ENCODE measurements at places on chromosomes 3 and 15.

GRCh38 chr15:100216182-100216581 lies 125.6 kb downstream of the ADAMTS17 start:
- DNase-seq: no peak

GRCh38 chr3:9231471-9231870 lies 18.0 kb downstream of the SRGAP3 start:
- no peak for DNase-seq

- DNase-seq: no peak
Observed at GRCh38 chr15:78977591-78978347, 32.9 kb upstream of the CTSH start.

DNA sequence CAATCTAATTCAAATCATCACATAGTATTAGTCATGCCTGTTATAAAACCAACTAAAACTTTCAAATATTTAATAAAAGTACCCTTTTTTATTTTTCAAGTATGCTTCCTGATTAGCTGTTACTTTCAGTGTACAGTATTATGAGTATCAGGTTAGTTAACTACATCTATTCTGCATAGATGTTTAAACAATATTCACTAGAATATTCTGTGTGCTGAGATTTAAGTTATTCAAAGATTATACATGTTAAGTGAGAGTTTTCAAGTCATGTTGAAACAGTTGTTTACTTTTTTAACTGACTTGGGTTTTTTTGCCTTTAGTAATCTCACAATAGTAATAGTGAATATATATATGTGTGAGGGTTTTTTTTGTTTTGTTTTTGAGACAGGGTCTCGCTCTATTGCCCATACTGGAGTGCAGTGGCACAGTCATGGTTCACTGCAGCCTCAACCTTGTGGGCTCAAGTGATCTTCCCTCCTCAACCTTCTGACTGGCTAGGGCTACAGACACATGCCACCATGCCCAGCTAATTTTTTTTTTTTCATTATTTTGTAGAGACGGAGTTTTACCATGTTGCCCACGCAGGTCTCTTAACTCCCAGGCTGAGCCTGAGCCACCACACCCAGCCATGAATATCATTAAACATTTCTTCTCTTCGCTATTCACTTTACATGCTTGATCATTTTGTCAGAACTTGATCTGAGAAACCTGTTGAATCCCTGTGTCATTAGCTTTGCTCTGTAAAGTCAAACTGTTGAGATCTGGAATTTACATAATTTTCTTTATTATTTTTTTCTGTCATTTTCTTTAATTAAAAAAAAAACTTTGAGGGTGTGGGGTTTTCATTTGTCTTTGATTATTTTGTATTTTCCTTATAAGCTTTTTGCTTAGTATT lies 286.2 kb upstream of the UBE2E1 start:
- no peak for DNase-seq

DNA sequence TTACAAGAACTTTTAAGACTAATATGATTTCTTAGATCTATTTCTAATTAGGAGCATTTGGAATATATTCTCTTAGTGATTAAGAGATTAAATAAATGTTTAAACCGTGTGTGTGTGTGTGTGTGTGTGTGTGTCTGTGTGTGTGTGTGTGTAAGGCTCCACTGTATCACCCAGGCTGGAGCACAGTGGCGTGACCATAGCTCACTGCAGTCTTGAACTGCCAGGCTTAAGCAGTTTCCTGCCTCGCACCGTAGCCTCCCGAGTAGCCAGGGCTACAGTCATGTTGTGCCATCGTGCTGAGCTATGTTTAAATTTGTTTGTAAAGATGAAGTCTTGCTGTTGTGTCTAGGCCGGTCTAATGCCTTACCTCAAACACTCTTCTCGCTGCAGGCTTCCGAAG lies 109.4 kb downstream of the KLHL25 start:
- no peak for DNase-seq

DNA sequence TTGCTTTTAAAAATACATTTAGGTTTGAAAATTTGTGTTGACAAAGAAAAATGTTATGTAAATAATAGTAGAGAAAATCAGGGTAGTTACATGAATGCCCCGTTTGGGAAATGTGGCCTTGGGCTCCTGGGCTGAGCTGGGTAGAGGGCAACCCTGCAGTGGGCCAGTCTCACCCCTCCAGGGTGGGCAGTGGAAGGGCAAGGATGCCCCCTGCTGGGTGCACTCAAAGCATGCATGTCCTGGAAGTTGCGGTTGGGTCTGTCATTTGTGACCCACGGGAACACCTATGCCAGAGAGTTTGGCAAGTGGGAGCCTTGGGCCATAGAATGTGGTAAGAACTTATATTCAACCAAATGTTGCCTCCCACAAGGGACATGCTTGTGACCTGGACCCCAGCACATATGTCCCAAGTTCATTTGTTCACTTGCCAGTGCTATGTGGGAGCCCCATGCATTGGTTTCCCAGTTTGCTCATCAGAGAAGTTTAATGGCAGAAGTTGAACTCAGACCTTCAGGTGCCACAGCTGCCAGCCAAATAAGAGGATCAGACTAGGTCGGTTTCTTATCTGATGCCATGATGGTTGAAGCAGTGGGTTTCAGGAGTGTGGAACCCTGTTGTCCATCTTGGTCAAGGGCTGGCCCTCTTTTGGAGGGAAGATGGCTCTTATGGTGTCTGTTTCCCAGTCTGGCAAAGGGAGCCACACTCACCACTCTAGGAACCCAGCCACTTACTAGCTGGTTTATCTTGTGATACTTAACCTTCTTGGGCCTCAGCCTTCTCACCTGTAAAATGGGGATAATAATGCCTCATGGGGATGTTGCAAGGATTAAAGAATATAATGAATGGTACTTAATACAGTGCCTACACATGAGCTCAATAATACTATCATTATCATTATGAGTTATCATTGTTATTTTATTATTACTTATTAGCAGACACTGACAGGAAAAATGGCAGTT lies 2.5 kb upstream of the PLCB2 start:
- no peak for DNase-seq

- peak; percentile 32 for DNase-seq
Observed at GRCh38 chr3:73511571-73512525, 112.9 kb downstream of the PDZRN3 start.

GRCh38 chr15:69060041-69060481 lies 45.6 kb downstream of the NOX5 start:
- DNase-seq: no peak

- DNase-seq: no peak
Observed at GRCh38 chr3:127822682-127823425, 539 bp upstream of the MGLL start.

DNA sequence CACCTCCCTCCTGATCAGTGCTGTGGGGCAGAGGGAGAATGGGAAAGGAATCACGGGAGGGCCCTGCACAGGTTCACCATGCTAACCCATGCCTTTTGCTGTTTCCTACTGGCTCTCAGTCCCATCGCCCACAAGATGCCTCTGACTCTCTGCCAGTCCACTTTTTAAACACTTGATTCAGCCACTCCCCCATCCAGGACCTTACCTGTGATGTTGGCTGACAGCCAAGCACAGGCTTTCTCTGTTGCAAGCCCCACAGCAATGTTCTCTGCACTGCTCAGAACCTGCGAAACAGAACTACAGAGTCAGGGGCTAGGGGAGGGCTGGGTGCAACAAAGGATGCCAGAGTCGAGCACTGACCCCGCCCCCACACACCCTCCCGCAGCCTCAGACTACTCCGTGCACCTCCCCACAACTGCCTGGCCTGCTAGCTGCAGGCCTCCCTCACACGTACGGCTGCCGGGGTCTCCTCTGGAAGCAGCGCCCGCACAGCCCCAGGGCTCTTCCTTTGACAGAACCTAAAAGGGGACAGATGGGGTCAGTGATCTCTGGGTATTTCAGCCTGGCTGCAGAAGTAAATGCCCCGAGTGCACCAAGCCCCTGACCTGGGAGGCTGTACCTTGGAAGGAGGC lies 9.1 kb downstream of the CDAN1 start:
- DNase-seq: no peak

DNA sequence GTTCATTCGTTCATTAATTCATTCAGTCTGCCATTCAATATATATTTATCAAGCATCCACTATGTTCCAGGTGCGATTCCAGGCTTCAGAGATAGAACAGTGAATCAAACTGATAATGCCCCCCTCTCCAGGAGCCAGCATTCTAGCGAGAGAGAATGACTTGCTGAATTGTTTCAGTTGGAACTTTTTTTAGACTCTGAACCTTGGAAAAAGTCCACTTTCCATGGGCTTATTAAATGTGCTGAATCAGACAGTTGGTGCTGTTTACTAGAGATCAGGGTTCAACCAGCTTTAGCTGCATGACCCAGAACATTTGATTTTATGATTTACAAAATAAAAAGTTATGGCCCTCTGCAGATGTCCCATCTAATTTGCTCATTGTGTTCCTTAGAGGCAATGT lies 213.2 kb downstream of the THSD4 start:
- DNase-seq: no peak

DNA sequence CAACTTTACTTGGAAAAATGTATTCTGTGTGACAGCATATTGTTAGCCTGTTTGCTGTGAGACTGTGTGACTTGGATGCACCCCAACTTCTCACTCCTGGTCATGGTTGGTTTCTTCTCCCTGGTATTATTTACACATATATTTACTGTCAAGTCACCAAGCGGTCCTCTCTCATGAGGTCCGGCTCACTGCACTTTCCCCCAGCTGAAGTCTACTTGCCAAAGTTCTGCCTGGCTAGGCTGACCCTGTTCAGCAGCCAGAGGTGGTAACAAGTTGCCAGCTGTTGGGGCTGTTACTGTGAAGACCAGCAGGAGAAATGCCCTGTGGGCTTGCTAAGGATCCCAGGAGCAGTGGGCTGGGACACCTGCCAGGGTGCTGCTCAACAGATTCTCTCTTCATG lies 337.5 kb downstream of the MFSD1 start:
- no peak for DNase-seq

- DNase-seq: no peak
Observed at GRCh38 chr15:32953533-32953910, 235.7 kb downstream of the GREM1 start.

- DNase-seq: no peak
Observed at GRCh38 chr3:143763564-143764162, 84.6 kb downstream of the SLC9A9 start.

GRCh38 chr3:43012174-43012573 lies 33.1 kb downstream of the GASK1A start:
- no peak for DNase-seq

DNA sequence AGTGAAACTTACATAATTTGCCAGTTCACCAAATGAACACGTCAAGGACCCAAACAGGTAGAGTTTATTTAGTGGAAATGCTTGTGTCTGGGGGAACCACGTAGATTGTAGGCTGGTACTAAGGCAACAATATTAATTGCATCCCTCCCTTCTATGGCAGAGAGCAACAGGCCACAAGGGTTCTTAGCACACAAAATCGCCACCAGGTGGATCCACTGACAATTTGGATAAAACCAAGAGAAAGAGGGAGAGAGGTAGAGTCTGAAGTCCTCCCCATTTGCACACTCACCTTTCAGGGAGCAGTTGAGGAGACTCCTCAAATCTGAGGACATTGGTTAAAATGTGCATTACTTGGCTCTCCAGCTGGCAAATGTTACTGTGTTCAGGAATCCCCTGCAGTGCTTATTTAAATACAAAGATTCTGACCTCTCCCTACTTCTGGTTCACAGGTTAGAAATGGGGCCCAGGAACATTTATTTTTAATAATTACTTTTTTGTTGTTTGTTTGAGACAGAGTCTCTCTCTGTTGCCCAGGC lies 181.0 kb upstream of the FEZF2 start:
- no peak for DNase-seq

- DNase-seq: no peak
Observed at GRCh38 chr3:11650391-11650790, 6.7 kb upstream of the VGLL4 start.

- DNase-seq: no peak
Observed at GRCh38 chr15:41703120-41703519, 42.9 kb downstream of the MGA start.

DNA sequence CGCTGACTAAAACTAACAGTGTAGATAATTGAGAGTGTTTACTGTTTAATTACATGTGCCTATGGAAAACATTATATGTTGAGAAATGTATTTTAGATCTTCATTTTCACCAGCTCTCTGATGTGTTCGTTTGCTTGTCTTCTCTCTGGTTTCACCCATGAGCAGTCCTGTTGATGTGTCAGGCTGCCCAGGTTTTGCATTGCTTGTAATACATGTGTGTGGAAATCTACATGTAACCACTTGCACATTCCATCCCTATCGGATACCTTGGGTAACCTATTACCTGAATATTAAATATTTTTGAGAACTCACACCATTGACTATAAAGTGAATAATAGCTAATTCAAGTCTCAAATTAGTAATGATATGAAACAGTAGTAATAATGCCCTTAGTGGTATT lies 13.1 kb downstream of the PPP4R2 start:
- no peak for DNase-seq

DNA sequence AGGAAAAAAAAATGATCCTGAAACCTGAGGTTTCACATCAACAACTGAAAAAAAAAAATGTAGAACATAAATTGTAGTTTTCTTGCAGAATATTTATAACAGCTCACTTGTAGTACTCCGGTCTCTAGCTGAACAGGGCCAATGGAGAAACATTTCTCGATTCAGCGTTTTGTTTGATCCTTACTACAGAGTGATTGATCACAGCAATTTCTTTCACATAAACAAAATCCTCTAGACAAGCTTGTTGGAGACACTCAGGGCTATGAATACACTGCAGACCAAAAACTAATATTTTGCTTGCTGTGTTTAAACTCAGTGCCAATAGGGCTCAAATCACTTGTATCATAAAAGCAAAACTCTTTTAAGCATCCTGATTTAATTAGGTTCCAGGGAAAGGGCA lies 127.0 kb upstream of the CNTN6 start:
- no peak for DNase-seq

- peak; percentile 95 for DNase-seq
Observed at GRCh38 chr15:66765478-66766281, 63.6 kb downstream of the SMAD6 start.

DNA sequence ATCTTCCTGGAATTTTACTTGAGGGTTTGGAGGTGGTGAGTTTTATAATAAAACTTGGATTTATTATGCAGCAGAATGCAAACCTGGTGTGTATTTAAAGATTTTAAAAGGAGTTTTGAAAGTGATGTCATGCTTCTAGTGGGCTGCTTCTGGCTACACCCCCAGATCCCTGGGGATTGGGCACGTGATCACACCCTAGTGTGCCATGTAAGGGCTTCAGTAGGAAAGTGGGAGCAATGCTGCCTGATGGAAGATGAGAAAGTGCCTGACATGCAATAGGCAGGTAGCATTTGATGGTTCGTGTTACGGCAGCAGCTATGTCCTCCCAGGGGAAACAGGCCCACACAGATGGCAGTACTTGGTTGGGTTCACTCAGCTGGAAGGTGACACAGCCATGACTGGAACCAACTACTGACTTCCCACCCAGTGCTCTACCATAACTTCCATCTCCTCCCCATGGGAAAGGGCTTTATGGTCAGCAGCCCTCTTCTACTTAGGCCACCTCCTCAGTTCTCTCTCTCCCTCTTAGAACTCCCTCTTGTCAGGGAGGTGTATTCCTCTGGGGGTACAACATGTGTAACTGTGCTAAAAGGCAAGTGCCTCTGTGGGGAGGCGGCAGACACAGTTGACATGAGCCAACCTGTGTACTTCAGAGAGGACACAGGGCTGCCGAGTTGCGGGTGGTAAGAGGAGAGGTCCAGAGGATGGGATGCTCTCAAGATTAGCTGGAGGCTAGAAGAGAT lies 5.6 kb downstream of the ITPKA start:
- DNase-seq: no peak
